ENCODE measurements at places on chromosomes 11 and 22.

DNA sequence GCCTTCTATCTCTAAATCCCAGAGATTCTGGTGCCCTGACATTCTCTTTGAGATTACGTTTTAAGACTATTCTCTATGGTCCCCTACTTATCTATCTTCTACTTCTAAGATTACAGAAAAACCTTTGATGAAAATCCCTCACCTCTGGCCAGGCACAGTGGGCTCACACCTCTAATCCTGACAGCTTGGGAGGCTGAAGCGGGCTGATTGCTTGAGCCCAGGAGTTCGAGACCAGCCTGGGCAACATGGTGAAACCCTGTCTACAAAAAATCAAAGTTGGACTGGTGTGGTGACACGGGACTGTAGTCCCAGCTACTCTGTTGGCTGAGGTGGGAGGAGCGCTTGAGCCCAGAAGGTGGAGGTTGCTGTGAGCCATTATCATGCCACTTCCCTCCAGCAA lies 14.4 kb downstream of the NUP98 start:
- DNase-seq = no peak

- no peak for DNase-seq
Observed at GRCh38 chr22:40499209-40499623, 128.8 kb downstream of the SGSM3 start.

DNA sequence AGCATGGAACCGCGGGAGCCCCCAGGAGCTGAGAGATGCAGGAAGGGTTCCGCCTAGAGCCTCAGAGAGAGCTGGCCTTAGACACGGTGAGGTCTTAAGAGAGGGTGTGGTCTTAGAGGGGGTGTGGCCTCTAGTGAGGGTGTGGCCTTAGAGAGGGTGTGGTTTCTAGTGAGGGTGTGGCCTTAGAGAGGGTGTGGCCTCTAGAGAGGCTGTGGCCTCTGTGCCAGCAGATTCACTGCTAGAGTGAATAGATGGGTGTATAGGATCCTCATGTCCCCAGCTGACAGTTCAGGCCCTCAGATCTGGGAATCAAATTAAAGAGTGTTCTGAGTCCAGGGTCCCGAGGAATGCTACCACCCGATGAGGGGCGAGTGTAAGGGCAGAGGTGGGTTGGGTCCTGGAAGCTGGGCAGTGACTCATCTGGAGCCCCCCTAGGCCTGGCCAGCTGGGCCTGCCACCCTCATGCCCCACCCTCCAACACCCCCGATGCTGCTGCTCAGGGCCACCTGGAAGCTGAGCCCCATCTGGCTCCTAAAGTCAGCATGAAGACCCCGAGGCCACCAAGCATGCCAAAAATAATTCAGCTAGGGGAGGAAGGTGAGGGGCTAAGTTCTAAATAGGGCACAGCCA lies 49.5 kb downstream of the IGF2 start:
- DNase-seq = no peak

DNA sequence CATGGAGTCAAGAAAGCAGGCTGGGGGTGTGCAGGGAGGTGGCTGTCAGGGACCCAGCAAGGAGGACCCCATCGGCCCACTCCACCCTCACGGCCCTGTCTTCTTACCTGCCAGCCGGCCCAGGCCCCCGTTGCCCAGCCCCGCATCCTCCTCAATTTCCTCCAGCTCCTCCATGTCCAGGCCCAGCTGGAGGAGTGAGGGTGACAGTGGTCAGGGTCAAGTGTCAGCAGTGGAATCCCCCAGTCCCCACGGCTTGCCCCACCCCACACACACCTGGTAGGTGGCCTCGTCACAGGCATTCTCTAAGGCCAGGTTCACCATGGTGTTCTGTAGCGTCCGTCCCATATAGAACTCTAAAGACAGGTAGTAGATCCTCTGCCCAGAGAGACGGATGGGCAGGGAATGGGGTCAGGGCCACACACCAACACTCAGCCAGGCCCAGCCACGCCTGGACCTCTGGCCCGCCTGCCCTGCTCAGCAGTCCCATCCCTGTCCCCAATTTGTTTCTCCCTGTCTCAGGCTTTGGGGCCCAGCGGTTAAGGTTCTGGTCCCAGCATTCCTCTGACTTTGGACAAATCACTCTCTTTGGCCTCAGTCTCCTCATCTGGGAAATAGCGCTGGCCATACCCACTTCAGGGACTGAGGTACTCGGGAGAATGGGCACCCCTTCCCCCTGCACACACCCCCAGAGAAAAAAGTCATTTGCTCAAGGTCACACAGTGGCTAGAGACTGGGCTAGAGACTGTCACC lies 1.3 kb downstream of the PYGM start:
- no peak for DNase-seq

- DNase-seq = no peak
Observed at GRCh38 chr11:102640946-102641345, 15.8 kb upstream of the MMP20 start.

- no peak for DNase-seq
Observed at GRCh38 chr11:12469451-12469850, 92.1 kb downstream of the PARVA start.

DNA sequence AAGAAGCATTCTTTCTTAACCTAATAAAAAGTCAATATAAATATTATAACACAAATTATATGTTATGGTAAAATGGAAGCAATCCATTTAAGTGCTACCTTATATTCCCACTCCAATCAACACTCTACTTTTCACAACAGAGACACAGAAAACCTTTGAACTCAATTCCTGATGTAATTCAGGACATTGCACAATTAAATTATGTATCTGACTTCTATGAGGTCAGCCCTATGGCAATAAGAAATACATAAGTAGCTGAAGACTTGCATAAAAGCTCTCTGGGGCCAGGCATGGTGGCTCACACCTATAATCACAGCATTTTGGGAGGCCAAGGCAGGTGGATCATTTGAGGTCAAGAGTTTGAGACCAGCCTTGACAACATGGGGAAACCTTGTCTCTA lies 6.8 kb downstream of the OR4D10 start:
- DNase-seq = no peak

DNA sequence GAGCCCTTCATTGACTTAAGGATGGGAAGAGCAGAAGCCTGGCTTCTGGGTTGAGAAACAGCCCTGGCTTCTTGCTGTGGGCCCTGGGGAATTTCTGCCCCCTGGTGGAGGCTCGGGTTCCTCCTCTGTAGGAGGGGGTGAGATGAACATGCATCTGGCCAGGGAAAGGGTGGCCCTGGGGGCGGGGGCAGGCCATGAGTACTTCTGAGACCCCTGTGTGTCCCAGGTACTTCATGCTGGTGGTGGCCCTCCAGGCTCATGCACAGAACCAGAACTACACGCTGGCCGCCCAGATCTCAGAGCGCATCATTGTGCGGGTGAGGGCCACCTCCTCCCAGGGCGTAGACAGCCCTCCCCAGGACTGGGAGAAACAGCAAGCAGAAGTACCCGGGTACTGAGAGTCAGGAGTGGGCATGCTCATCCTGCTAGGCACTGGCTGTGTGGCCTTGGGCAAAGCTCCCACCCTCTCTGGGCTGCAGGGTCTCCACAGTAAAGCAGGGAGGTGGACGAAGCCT lies 15.8 kb downstream of the TMEM258 start:
- no peak for DNase-seq

GRCh38 chr11:118608360-118609227 lies 1.2 kb downstream of the PHLDB1 start:
- DNase-seq = peak; percentile 84

GRCh38 chr11:50174189-50174588 lies 141.5 kb downstream of the OR4C45 start:
- no peak for DNase-seq

- peak; percentile 71 for DNase-seq
Observed at GRCh38 chr22:38398609-38399461, 56.2 kb downstream of the KCNJ4 start.

- no peak for DNase-seq
Observed at GRCh38 chr11:23976426-23976825, 520.4 kb upstream of the LUZP2 start.

GRCh38 chr11:91641153-91641552 lies 583.5 kb upstream of the FAT3 start:
- DNase-seq = no peak

GRCh38 chr11:65958774-65959420 lies 2.6 kb upstream of the SART1 start:
- DNase-seq = no peak
